ENCODE measurements at places on chromosomes 12 and 14.

DNA sequence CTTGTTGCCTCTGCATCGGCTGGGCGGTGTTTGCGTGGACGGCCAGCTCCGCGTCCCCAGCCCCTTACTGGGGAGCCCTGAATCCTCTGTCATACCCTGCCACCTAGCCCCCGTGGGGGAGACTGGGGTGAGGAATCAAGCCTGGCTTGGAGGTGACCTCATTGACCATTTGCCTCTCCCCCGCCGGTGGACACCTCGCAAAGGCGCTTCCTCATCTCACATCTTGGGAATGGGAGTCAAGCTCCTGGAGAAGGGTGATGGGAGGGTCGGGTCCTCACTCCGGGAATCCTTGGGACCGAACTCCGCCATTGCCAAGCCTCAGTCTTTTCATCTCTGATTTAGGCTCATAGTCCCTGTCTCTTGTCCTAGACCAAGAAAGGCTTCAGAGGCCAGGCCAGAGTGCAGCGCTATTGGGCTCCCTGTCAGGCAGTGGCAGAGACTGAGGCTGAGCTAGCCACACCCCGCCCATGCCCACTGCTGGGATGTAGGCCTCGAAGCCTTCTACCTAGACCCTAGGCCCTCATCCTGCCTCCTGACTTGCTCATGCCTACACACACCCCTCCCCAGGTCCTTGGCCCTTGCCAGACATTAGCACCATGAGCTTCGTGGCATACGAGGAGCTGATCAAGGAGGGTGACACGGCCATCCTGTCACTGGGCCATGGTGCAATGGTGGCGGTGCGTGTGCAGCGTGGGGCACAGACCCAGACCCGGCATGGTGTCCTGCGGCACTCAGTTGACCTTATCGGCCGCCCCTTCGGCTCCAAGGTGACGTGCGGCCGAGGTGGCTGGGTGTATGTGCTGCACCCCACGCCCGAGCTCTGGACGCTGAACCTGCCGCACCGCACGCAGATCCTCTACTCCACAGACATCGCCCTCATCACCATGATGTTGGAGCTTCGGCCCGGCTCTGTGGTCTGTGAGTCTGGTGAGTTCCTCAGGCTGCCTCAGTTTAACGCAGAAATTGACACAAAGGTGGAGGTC is 678 bp downstream of the TRMT61A start:
- no peak for DNase-seq

DNA sequence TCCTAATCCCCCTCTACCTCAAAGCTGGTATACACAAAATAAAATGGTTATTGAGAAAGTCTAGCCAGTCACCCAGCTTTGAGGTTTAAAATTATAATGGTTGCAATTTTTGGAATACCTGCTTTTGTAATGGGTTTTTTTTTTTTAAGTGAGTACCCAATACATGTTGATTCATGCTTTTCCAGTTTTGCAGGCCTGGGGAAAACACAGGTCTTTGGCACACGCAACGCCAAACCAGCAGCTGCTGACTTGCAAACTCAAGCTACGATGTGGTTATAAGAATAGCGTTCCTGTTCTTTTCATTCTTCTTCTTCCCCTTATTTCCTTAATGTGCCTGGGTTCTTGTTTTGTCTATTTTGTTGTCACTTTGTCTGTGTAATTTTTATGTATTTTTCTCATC is 233.0 kb downstream of the EGLN3 start:
- no peak for DNase-seq

DNA sequence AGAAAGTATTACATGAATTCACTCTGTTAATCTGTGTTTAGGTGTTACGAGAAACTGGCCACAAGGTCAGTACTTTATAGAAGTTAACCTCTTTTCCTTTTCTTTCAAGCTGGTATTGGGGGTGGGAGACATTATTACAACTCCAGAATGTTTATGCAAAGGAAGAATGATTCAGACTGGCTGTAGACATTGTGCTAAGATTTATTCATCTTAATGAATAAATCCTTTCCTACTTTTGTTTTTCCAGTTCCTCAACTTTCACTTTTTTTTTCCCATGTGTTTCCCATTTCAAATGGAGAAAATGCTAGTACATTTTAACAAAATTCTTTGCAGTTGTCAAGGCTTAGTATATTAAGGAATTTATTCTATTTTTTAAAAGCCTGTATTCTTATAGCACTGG is 1.3 kb downstream of the OTOGL start:
- DNase-seq: no peak

GRCh38 chr12:90126125-90126524 is 417.5 kb upstream of the ATP2B1 start:
- DNase-seq: no peak

DNA sequence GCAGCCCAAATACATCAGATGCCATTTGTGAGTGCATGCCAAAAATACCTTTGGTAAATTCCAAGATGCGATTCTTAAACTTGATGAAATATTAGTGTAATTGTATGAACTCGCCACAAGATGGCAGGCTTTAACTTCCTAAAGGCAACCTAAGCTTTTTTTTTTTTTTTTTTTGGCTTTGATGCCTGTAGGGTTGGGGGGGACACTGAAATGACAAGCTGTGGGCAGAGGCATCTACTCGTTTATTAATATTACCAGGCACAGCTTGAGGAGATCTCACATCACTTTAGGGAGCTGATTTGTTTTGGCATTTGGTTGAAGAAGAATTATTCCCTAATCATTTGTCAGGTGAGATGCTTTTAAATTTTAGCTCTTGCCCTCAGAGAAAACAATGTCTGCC is 126.7 kb upstream of the CCDC196 start:
- DNase-seq: peak; percentile 42

DNA sequence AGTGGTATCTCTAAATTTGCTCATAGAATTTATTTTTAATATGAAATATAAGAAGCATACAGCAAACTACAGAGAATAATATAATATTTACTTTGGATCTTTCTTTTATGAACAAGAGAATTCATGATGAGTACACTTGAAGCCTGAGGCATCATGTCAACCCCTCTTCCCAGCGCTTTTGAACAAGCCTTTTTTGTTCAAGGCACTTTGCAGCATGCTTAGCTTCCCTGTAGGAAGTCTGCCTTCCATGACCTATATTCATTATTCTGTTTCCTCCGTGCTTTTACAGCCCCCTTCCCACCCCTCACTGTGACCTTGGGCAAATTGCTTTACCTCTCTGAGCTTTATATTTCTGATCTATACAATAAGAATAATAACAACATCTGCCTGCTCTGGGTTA is 41.6 kb downstream of the SCN8A start:
- DNase-seq: no peak

DNA sequence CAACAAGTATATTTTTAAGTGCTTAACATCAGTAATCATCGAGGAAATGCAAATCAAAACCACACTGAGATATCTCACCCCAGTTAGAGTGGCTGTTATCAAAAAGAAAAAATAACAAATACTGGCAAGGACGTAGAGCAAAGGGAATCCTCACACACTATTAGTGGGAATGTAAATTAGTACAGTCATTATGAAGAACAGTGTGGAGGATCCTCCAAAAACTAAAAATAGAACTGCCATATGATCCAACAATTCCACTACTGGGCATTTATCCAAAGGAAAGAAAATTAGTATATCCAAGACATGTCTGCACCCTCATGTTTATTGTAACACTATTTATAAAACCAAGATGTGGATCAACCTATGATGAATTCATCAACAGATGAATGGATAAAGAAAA is 149.0 kb upstream of the PWP1 start:
- DNase-seq: no peak
